CD4-positive, alpha-beta T cell treated with Interleukin-4 for 1 hour (primary cell): ENCODE measurements at places on chromosomes 1 and 21.

DNA sequence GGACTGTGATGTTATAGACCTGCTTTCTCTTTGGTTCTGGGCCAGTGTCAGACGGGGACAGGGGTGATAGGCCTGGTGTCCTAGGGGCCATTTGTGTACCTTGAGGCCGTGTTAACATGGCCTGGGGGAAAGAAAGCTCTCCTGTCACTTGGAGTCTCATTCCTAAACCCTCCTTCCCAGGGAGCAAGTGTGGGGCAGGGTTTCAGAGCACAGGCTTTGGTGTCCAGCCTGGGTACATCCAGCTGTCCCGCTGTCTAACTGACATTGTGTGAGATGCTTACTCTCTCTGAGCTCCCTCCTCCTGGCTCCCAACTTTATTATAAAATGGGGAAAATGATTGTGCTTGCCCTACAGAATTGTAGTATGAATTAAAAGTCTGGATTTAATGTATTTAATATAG, 32.6 kb upstream of the EPHA8 start:
- no peak for DNase-seq

DNA sequence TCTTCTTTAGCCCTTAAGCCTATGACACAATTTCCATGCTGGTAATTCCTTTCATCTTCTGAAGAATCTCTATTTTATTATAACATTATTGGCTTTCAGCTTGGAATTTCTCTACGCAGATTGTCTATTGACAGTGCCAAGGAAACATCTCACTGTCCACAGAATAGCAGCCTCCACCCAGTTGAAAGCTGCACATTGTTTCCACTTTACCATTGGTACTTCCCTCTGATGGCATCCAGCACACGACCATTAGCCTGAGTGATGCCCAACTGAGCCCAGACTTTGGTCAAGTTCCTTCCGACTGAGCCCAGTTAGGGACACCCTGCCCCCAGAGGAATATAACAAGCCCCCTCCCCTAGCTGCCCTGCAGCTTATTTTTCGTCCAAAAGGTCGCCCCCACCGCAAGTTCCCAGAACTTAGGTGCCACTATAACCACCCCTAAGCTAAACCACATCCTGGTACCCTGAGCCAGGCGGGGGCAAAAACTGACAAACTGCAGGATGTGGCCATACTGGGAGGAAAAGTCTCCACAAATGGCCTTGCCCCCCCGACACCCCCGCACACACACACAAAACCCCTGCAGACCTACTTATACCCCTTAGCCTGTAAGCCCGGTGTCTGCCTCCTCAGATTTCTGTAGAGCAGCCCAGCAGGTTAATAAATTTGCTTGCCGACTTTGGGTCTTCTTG, 13.2 kb downstream of the GBP5 start:
- peak; percentile 39 for DNase-seq

DNA sequence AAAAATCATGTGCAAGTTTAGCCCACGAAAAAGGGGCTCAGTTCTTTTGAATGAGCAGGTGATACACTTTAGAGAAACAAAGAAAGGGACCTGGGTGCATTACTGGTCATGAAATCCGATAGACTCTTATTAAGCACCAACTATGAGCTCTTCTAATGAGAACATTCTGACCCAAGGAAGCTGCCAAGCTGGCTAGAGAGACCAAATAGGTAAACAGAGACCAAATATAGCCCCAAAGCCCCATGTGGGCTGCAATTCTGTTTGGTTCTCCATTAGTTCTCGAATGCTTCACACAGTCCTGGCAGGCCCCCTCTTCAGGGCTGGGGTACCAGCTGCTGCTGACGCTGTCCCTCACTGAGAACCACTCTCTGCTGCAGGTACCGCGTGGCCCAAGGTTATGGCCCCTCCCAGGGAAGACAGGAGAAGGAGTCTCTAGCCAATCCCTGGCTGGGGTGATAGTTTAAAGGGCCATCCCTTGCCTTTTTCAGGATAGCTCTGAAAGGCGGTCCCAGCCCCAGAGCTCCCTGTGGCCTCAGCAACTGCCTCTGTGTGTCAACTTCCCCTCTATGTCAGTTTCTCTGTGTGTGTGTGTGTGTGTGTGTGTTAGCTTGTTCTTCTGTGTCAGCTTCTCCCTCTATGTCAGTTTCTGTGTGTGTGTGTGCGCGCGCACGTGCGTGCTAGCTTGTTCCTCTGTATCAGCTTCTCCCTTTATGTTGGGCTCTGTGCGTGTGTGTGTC, 7.1 kb upstream of the UBXN10 start:
- no peak for DNase-seq

DNA sequence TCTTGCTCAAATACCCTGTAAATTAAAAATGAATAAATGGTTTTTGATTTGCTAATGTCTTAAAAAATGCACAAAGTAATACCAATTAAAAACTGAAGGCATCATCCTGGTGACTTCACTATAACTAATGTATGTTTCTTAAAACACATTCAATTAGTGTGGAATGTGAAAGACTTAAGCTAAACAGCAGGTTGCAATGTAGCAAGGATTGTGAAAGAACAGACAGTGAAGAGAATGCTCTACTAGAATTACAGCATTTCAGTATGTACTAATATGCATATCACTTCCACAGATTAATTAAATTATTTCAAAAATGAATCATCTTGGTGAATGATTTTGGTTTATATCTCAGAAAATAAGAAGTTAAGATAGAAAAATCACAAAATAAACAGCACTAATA, 56.4 kb downstream of the LHX4 start:
- no peak for DNase-seq

DNA sequence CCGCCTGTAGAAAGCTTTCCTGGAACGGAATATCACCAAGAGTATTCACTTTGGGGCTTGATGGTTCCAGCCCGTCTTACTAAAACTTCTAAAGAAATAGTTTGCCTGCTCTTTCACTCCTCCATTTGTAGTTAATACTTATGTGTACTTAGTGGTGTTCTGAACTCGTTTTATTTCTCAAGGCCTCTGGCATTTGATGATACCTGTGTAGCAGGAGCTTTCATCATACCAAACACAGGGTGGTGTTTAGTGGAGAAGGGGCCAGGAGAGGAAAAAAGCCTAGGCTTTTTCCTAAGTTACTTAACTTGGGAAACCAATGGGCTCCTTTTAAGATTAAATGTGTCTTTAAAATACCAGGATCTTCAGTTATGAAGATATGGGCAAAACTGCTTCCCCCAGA, 74.3 kb downstream of the RPS6KA1 start:
- DNase-seq, result no peak

DNA sequence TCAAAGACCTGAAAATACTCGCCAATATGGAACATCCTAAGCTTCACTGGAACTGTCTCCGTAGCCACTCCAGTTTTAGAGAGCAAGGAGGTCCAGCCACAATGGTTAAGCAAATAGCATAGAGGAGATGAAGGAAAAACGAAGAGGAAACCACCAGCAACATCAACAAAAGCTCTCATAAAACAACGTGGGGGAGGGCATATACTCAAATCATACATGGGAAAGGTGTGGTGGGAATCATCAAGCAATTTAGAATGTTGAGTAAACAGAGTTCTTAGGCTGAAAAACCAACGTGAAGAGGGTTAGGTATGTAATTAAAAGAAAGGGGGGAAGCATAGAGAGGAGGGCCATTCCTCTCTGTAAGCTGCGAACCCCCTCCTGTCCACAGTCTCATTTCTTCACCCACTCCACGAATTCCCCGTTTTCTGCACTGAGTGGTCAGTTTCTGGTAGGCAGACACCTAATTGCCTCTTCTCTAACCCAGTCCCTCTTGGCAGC, 1.0 kb downstream of the TMEM59 start:
- no peak for DNase-seq

DNA sequence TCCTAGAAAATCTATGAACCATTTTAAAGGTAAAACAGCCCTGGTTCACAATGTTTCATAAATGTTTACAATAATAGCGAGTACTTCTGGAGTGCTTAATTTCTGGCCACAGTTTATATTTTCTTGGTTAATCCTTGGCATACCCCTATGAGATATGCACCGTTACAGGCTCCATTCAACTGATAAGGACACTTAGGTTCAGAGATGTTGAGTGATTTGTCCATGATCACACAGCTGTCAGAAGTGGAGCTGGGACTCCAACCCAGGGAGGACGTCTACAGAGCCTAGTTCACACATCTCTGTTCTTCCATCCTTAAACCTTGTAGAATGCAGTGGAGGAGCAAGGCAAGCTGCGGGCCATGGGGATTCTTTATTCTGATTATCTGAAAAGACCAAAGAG, 48.4 kb upstream of the RUNX1 start:
- no peak for DNase-seq

- no peak for DNase-seq
Observed at GRCh38 chr1:242219298-242219901, 220.5 kb upstream of the MAP1LC3C start.

- DNase-seq, result no peak
Observed at GRCh38 chr1:167297222-167298214, 76.8 kb downstream of the POU2F1 start.

GRCh38 chr1:3319874-3320245, 134.6 kb upstream of the ARHGEF16 start:
- peak; percentile 23 for DNase-seq

GRCh38 chr1:114368560-114369255, 142.3 kb downstream of the TRIM33 start:
- DNase-seq, result no peak

DNA sequence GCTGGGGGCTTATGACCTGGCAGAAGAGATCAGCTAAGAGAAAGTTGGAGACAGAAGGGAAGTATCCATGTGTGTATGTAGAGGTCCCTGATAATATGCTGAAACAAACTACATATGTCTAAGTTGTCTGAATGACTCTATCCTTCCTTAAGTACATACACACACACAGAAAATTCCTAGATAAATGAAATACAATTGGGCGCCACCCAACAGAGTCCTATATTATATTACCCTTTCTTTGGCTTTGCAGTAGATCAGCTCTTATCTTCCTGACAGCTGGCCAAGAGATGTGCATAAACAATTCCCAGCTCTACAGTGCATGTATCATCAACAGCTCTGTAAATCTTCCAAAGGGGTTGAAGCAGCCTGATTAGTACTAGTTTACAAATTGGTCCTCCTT, 40.1 kb downstream of the SORT1 start:
- DNase-seq, result no peak

DNA sequence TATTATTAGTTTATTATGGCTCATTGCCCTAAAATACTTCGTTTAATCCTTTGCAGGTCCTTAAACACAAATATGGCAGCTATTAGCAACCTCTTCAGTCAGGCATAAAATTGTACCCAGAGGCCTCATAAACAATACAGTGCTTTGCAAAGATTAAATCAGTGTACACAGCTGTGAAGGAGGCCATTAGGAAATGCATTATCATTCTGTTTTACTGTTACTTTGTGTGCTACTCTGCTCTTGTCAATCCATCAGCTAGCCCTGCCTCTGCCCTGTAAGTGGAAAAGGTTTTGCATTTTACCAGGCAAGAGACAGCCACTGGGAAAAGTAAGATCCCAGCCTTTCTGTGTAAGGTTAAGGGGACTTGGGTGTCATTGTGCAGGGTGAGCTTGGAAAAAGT, 415.7 kb upstream of the DAB1 start:
- no peak for DNase-seq

GRCh38 chr1:27970401-27970800, 10.6 kb downstream of the XKR8 start:
- DNase-seq, result no peak

DNA sequence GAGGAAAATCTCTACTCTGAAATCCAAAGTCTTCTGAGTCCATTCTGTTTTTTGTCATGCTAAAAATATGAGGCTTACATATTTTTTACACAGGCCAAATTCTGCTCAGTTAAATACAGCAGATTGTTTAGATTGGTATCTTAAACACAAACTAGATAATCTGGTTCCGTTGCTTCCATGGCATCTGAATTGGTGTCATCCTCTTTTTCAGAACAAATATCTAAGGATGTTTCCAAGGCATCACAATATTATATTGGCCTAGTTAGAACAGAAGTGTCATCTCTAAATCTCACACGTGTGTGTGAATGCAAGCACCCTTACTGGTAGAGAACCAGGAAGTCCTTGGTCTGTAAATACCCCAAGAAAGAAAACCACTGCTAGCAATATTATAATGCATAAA, 151.2 kb downstream of the NRIP1 start:
- DNase-seq, result no peak

GRCh38 chr1:177190308-177190970, 19.7 kb downstream of the BRINP2 start:
- DNase-seq, result no peak

DNA sequence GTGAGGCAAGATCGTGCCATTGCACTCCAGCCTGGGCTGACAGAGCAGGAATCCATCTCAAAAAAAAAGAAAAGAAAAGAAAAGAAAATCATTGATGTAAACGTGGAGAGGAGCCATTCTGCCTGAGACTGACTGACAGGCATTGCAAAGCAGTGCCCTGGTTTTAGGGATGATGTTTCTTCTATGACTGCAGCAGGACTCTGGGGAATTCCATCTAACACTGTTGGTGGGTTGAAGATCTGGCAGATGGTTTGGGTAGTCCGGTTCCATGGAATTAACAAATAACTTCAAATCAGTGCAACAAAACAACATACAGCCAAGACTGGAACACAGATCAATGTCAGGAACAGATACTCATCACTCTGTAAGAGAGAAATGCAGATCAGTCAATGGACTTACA, 17.8 kb upstream of the LAMC2 start:
- DNase-seq, result no peak

DNA sequence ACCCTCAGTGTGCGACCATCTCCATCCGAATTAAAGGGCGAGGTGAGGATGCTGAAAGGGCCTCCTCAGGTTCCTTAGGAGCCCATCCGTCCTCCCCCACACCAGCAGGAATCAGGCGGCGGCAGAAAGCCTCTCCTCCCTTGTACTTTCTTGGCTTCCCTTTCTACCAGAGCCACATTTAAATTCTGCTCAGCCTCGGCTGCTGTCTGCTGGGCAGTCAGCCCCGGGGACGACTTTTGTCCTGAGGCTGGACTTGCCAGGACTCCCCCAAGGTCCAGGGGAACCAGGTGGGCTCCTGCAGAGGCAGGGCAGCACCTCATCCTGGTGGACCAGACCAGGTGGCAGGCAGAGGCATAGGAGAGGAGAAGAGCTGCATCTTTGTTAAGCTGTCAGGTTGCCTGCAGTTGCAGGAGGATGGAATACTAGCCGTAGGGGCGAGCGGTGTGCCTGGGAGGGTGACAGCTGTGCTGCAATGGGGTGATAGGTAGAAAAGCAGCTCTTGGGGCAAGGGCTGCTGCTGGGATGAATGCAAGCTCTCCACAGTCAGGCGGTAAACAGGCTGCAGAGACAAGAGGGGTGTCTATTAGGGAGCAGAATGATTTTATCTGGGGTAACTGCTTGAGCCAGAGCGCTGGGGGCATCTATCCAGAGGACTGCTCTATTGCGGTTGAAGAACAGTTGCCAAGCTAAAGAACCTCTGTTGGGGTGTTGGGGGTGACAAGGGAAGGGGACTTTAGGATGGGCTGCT, 46.2 kb upstream of the WASF2 start:
- DNase-seq, result no peak

DNA sequence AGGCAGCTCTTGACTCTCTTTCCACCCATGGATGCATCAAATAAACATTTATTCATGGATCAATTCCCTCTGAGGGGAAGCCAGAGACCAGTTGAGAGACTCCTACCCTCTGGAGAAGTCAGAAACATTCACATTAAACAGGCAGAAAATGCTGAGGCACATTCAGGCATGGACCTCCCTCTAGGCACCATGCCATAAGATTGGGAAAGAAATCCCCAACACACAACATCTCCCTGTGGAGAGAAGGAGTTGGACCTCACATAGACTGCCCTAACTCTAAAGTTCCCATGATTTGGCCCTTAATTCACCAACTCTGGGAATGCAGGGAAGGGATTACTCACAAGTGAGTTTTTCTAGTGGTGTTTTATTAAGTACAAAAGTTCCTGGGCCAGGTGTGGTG, 415.3 kb upstream of the C1orf87 start:
- DNase-seq, result no peak
